ENCODE measurements at places on chromosomes 11 and 22. TPM values are rescaled to one million over a fixed set of nuclear protein-coding genes. Genes with fewer than 3 reads are reported as not detected.

GRCh38 chr11:129944696-129945095 is 49.3 kb upstream of the NFRKB start:
- no peak overlapping the region for H3K4me3 ChIP-seq
- H3K27ac ChIP-seq: no peak overlapping the region
- H3K4me1 ChIP-seq: no peaks in the 10 kb centered on the region
- peaks cover 11% of the 10 kb centered on the region for H3K36me3 ChIP-seq
- no peaks in the 10 kb centered on the region for H3K27me3 ChIP-seq
- no peak for DNase-seq

DNA sequence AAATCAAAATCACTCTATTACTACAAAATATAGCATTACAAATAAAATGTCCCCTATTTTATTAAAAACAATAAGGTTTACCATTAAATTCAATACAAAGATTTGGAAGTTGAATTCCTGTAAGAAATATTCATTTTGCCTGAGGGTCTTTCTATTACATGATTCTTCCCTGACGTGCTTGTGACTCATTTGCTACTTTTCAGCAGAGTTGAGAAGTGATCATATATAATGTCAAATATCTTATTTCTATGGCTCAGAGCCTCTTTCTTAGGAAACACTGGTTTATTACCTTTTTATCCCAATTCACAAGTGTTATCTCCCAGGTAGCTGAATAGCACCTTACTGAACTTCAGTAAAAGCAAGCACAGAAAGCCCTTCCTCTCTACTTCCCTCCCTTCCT is 65.2 kb upstream of the CNTN5 start:
- H3K4me3 ChIP-seq: no peak overlapping the region
- H3K36me3 ChIP-seq: no peaks in the 10 kb centered on the region
- no peaks in the 10 kb centered on the region for H3K4me1 ChIP-seq
- no peak overlapping the region for H3K27ac ChIP-seq
- no peak for DNase-seq

DNA sequence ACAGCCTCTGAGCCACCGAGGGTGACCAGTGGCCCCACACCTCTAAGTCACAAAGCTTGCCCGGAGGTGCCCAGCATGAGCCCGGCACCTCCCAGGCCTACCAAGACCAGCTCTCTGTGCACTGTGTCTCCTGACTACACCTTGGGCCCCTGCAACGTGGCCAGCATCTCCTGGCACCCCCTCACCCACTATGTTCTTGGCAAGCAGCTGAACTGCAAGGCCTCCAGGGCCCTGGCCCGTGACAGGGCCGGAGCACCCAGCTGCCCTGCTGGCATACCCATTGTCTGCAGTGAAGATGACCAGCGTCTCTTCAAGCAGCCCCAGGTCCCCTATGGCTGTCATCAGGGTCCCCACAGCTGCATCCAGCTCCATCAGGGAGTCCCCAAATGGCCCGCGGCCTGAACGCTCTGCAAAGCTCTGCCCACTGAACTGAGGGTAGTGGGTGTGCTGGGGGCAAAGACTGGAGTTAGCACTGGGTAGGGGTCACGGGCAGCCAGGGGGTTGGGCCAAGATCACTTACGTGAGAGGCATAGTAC is 1.6 kb downstream of the ARSA start:
- H3K27ac ChIP-seq: no peak overlapping the region
- peaks cover 28% of the 10 kb centered on the region for H3K4me1 ChIP-seq
- no peak overlapping the region for H3K4me3 ChIP-seq

- H3K27ac ChIP-seq: no peak overlapping the region
- no peaks in the 10 kb centered on the region for H3K36me3 ChIP-seq
- H3K4me3 ChIP-seq: no peak overlapping the region
- DNase-seq: no peak
- no peaks in the 10 kb centered on the region for H3K27me3 ChIP-seq
Measured at GRCh38 chr11:31986201-31986889, 104.5 kb upstream of the RCN1 start.

DNA sequence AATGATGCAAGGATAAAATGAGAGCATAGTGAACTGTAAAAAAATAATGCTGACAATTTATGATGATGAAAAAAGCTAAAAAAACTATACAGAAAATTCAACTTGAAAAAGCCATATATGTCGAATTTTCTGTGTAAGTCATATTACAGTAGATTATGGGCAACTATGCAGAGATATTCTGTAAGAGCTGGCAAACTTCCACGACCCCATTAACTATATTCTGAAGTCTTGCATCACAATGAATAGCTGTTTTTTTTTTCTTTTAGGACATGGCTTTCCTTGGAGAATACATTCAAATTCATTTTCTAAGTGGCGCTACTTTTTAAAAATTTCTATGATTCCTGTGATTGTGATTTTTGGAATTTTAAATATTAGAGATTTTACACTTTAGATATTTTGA is 18.4 kb downstream of the PSMD13 start:
- no peak overlapping the region for H3K27ac ChIP-seq
- no peak for DNase-seq
- no peaks in the 10 kb centered on the region for H3K27me3 ChIP-seq
- no peak overlapping the region for H3K4me3 ChIP-seq
- no peaks in the 10 kb centered on the region for H3K4me1 ChIP-seq

DNA sequence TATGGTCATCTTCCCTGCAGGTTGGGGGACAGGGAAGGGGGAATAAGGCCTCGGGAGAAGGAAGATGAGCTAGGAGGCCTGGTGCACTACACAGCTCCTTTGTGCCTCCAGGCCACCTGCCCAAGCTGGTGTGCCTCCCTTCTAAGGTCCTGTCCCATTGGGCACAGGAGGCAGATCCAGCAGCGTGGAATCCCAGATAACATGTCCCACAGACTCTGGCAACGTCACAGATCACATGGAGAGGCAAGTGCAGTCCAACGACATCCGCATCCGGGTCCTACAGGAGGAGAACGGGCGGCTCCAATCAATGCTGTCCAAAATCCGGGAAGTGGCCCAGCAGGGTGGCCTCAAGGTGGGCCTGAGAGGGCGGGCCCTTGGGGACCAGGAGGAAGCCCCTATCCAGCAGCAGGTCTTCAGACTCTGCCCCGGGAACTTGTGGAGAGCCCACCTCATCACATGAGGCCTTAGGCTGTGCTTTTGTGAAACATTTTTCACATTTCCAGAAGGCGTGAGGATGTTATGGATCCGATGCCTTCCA is 11.8 kb downstream of the RNF215 start:
- H3K4me1 ChIP-seq: no peaks in the 10 kb centered on the region
- H3K36me3 ChIP-seq: peaks cover 13% of the 10 kb centered on the region
- H3K27me3 ChIP-seq: no peaks in the 10 kb centered on the region
- no peak overlapping the region for H3K27ac ChIP-seq

GRCh38 chr11:100185588-100185987 is 501.5 kb upstream of the ARHGAP42 start:
- no peak overlapping the region for H3K4me3 ChIP-seq
- no peaks in the 10 kb centered on the region for H3K4me1 ChIP-seq
- DNase-seq: no peak
- no peaks in the 10 kb centered on the region for H3K27me3 ChIP-seq

DNA sequence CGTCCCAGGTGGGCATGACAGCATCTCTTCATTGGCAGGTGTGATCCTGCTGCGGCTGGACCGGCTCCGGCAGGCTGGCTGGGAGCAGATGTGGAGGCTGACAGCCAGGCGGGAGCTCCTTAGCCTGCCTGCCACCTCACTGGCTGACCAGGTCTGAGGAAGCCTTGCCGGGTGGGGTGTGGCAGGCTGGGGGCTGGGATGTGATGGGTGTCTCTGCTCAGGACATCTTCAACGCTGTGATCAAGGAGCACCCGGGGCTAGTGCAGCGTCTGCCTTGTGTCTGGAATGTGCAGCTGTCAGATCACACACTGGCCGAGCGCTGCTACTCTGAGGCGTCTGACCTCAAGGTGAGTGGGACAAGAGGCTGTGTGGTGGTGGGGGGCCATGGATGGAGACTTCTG is 3.5 kb downstream of the LARGE2 start:
- no peaks in the 10 kb centered on the region for H3K36me3 ChIP-seq
- no peak for DNase-seq
- peaks cover 16% of the 10 kb centered on the region for H3K4me1 ChIP-seq
- no peak overlapping the region for H3K27ac ChIP-seq
- H3K27me3 ChIP-seq: peaks cover 6% of the 10 kb centered on the region
- H3K4me3 ChIP-seq: no peak overlapping the region

DNA sequence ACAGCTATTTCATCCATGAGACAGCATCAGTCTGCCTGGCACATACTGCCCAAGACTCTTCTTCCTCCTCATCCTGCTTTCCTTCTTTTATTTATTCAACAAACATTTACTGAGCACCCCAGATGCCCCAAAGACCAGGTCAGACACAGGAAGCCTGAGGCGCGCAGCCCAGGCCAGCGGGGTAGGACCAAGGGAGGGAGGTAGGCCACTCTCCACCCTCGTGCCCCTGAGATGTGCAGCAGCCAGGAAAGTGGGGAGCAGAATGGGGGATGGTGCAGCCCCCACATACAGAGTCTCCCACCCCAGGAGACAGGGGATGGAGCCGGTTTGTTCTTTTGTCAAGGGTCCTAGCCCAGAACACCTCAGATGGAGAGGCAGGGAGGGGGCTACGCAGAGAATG is 4.2 kb upstream of the IL2RB start:
- no peaks in the 10 kb centered on the region for H3K27me3 ChIP-seq
- H3K4me3 ChIP-seq: no peak overlapping the region

DNA sequence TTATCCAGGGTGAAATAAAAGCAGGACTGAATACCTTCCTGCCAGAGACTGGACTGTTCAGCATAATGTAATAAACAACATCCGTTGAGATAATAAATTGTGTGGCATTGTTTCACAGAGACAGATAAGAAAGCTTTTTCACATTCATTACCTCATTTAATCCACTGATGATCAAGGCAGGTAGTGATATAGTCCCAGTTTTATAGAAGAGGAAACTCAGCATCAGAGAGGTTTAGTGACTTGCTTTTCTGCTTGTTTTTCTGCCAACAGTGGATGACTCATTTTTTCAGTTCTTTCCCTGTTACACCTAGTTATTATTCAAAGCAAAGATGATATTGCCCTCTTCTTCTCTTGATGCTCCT is 4.0 kb downstream of the MYO18B start:
- no peaks in the 10 kb centered on the region for H3K36me3 ChIP-seq
- peak overlapping the region; percentile 90 for H3K27ac ChIP-seq
- H3K4me3 ChIP-seq: peak overlapping the region; percentile 24
- DNase-seq: no peak
- peaks cover 13% of the 10 kb centered on the region for H3K4me1 ChIP-seq

GRCh38 chr11:58564231-58564630 is 11.4 kb downstream of the LPXN start:
- no peaks in the 10 kb centered on the region for H3K36me3 ChIP-seq
- no peak for DNase-seq
- no peak overlapping the region for H3K4me3 ChIP-seq
- H3K4me1 ChIP-seq: peaks cover 46% of the 10 kb centered on the region

DNA sequence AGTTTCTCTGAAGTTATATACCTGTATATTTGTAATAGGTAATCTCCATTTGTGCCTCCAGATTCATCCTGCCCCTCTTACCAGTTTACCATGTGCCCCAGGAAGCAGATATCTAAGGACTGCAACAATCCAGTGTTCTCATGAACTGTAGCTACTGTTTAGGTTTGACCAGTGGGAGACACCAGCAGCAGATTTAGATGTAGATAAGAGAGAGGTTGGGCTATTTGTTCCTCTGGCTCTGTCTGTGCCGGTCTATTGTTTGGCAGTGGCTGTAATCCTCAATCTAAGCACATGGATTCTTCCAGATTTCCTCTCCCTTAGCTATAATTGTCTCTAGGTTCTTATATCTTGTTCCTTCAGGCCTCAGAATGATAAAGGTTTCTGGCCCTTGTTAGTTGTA is 88.4 kb downstream of the ANO3 start:
- H3K4me3 ChIP-seq: no peak overlapping the region
- H3K36me3 ChIP-seq: no peaks in the 10 kb centered on the region
- no peaks in the 10 kb centered on the region for H3K27me3 ChIP-seq
- H3K4me1 ChIP-seq: no peaks in the 10 kb centered on the region
- no peak overlapping the region for H3K27ac ChIP-seq

DNA sequence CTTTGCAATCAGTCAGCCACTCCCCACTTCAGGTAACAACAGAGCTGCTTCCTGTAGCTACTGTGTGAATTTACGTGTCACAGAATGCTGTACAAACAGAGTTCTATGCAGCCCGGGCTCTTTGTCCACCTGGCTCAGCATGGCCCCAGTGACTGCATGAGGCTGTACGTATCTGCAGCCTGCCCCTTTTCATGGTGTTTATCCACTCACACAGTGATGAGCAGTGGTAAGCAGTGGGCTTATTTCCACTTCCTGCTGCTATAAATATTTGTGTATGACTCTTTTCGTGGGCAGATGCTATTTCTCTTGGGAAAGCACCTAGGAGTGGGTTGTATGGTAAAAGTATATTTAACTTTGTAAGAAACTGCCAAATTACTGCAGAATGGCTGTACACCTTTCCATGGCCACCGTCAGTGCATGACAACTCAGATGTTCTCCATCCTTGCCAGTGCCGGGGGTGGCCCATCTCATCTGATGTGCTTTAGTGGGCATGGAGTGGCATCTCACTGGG is 43.3 kb downstream of the MYEOV start:
- H3K4me1 ChIP-seq: no peaks in the 10 kb centered on the region
- no peaks in the 10 kb centered on the region for H3K27me3 ChIP-seq
- no peak overlapping the region for H3K27ac ChIP-seq
- no peak overlapping the region for H3K4me3 ChIP-seq
- no peaks in the 10 kb centered on the region for H3K36me3 ChIP-seq
- no peak for DNase-seq

DNA sequence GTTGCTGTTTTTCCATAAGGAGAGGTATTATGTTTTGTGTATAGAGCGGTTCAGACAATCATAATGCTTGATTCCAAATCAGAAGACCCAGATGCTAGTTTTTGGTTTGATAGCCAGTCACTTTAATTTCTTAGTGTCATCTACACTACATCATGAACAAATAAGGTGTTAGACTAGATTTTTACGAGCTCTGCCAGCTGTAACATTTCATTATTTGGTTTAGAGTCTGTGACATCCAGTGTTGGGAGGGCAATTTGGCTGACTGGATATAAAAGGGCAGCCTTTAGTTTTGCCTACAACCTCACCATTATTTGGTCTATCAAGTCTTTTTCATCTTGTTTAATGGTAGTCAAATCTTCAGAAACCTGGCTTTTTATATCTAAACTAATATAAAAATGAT is 30.2 kb upstream of the FBXO3 start:
- no peak for DNase-seq
- peaks cover 3% of the 10 kb centered on the region for H3K4me1 ChIP-seq
- H3K36me3 ChIP-seq: no peaks in the 10 kb centered on the region
- H3K4me3 ChIP-seq: no peak overlapping the region
- H3K27ac ChIP-seq: no peak overlapping the region

GRCh38 chr11:11155962-11156815 is 196.9 kb downstream of the CSNK2A3 start:
- no peak overlapping the region for H3K27ac ChIP-seq
- H3K4me1 ChIP-seq: no peaks in the 10 kb centered on the region
- DNase-seq: no peak
- no peaks in the 10 kb centered on the region for H3K36me3 ChIP-seq
- no peaks in the 10 kb centered on the region for H3K27me3 ChIP-seq

GRCh38 chr11:130323452-130324450 is 9.0 kb upstream of the ZBTB44 start:
- no peak overlapping the region for H3K4me3 ChIP-seq
- no peaks in the 10 kb centered on the region for H3K4me1 ChIP-seq
- no peaks in the 10 kb centered on the region for H3K27me3 ChIP-seq
- DNase-seq: no peak
- no peak overlapping the region for H3K27ac ChIP-seq

GRCh38 chr11:9015677-9016076 is 11.9 kb upstream of the NRIP3 start:
- no peak for DNase-seq
- no peak overlapping the region for H3K4me3 ChIP-seq
- no peak overlapping the region for H3K27ac ChIP-seq
- no peaks in the 10 kb centered on the region for H3K4me1 ChIP-seq
- no peaks in the 10 kb centered on the region for H3K36me3 ChIP-seq
- no peaks in the 10 kb centered on the region for H3K27me3 ChIP-seq

TREH gene
- not detected for total RNA-seq

NTM gene
- total RNA-seq: not detected

XRRA1 gene
- total RNA-seq: 106 TPM

TBX10 gene
- not detected for total RNA-seq

MSANTD4 gene
- total RNA-seq: 19.4 TPM

DERL3 gene
- 2.5 TPM for total RNA-seq

ANGPTL5 gene
- total RNA-seq: 2.0 TPM

All from thoracic aorta (tissue), 2 donors.